ENCODE measurements at places on chromosomes 16 and 17. TPM values are rescaled to one million over a fixed set of nuclear protein-coding genes. Genes with fewer than 3 reads are reported as not detected.

- DNase-seq: no peak
Measured at GRCh38 chr17:7755095-7755890, 37.7 kb downstream of the DNAH2 start.

DNA sequence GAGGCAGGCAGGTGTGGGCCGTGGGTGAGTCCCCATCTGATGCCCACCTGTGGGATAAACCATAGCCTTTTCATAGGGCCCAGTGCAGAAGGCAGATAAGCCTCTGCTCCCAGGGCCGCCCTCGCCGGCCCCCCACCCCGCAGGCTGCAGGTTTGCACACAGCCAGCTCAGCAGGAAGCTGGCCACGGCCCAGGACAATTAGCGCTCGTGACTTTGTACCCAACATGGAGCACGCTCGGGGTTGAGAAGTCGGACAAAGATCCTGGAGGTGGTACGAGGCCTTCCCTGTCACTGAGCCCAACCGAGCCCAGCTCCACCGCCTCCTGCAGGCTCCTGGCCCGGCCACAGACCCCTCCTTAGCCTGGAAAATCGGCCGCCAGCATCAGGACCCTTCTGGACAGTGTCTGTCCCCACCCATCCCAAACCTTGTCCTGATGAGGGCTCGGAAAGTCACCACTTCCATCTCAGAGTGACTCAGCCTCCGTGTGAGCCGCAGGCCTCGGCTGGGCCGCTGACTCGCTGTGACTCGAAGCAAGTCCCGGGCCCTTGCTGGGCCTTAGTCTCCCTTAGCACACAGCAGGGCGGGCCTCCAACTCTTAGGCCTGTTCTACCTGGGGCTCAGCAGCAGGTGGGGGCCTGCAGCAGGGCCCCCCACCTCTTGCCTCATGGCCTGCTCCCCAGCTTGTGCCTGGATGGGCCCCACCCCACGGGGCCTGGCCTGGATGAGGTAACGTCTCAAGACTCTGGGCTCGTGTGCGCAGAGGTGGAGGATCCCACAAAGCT, 22.7 kb downstream of the FAM83G start:
- no peak for DNase-seq

DNA sequence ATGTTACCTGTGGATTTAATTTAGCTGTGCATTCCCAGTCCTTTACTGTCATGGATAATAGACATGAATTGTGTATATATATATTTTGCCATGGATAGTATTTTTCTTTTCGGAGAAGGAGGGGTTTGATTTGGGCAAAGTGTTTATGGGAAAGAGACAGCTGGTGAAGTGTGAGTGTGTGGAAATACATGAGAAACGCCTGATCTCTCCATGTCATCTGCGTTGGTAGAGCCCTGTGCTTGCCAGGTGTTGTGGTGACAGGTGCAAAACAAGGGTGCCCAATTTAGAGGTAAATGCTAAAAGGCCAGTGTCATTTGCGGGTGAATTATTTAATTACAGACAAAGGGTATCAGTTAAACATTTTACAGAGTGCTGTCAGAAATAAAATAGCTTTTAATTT, 23.4 kb downstream of the NDEL1 start:
- DNase-seq: no peak

DNA sequence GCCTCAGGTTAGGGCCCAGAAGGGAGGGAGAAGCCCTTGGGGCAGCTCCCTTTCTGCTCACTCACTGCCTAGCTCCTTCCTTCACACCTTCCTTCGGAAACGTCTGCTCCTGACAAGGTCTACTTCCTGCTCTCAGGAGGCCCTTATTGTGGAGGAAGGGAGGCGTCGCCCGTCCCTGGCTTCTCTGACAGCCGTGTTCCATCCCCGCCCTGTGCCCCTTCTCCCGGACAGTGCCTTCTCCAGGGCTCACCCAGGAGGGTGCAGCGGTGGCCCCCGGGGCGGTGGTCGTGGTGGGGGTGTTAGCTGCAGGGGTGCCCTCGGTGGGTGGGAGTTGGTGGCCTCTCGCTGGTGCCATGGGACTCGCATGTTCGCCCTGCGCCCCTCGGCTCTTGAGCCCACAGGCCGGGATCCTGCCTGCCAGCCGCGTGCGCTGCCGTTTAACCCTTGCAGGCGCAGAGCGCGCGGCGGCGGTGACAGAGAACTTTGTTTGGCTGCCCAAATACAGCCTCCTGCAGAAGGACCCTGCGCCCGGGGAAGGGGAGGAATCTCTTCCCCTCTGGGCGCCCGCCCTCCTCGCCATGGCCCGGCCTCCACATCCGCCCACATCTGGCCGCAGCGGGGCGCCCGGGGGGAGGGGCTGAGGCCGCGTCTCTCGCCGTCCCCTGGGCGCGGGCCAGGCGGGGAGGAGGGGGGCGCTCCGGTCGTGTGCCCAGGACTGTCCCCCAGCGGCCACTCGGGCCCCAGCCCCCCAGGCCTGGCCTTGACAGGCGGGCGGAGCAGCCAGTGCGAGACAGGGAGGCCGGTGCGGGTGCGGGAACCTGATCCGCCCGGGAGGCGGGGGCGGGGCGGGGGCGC, 231.9 kb downstream of the SEC14L1 start:
- peak; percentile 91 for DNase-seq

- no peak for DNase-seq
Measured at GRCh38 chr16:50323335-50324011, 45.3 kb downstream of the BRD7 start.

GRCh38 chr17:70183508-70183907, 14.2 kb downstream of the KCNJ2 start:
- DNase-seq: no peak

GRCh38 chr17:43427362-43428043, 28.7 kb downstream of the ARL4D start:
- no peak for DNase-seq

DNA sequence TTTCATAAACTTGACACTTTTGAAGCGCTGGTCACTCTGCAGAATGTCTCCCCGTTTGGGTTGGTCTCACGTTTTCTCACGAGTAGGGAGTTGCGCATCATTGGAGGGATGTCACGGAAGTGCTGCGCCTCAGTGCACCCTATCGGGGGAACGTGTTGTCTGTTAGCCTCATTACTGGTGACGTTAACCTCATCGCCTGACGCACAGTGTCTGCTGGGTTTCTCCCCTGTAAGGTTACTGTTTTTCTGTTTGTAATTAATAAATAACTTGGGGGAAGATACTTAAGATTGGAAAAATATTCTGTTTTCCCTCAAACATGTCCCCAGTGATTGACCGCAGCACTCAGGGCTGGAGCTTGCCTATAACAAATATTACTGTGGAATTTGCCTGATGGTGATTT, 26.7 kb downstream of the VAC14 start:
- DNase-seq: no peak

Gene CCDC144A
- total RNA-seq: 4.4 TPM

Gene EFNB3
- 0.42 TPM for total RNA-seq

Gene PIK3R6
- total RNA-seq: 1.0 TPM

Gene TMIGD1
- total RNA-seq: not detected

Gene ARRB2
- total RNA-seq: 34.7 TPM
